ENCODE measurements at places on chromosomes 1 and 21.

- DNase-seq, result no peak
Observed at GRCh38 chr1:60936163-60936562, 146.2 kb upstream of the NFIA start.

DNA sequence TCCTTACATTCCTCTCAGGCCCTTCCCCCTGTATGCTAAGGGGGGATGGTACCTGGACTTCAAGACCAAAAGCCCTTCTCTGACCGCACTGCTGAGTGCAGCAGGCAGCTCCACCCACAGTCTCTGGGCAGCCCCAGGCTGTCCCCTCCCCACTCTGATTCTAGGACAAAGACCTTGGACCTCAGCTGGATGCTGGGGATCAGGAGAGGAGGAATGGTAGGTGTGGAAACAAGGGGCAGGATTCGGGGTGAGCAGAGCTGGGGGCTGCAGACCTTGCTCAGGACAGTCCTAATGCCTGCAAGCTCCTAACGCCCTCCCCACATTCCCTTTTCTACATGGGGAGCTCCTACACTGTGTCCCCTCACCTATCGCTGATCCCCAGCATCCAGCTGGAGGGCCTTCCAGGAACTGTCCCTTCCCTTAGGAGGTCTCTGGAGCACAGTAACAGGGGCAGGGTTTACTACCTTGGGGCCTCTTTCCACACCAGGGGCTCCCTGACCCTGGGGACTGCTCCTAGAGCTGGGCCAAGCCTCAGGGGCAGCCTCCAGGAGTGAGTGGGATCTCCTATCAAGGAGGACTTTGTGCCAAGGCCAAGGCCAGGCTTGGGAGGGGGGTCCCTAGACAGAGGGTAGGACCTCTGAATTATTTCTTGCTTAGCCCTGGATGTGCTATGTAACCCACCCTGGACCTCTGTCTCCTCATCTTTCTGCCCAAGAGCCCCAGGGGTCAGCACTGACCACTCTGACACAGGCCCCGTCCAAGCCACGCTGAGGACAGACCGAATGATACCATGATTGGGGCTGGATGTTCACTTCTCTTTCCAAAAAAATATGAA lies 5.6 kb downstream of the CLDN19 start:
- no peak for DNase-seq

DNA sequence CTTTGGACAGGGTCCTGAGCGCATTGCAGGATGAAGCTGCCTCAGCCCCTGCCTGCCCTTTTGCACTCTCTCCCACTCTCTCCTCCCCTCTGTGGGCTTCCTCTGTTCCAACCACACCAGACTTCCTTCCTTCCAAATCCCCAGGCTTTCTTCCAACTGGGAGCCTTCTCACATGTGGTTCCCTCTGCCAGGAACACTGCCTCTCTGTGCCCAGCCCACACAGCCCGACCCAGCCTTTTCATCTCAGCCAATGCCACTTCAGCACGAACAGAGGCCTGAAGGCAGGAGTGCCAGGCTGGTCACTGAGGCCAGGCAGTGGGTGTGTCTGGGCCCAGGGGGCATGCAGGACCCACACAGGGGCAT lies 5.9 kb downstream of the SELENON start:
- no peak for DNase-seq

GRCh38 chr1:159011751-159012150 lies 2.0 kb downstream of the IFI16 start:
- no peak for DNase-seq

DNA sequence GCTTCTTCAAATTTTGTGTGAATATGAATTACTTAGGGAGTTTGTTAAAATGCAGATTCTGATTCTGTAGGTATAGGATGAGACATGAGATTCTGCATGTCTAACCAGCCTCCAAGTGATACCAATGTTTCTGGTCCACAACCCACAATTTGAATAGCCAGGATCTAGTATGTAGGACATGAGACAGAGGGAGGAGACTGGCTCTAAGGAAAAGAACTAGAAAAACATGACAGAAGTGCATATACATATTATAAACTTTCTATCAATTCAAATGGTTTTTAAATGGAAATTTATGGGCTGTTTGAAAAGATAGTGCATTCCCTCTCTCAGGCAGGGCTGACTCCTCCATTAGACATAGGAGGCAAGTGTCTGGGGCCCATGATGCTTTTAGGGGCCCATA lies 33.9 kb upstream of the NPL start:
- DNase-seq, result no peak

- DNase-seq, result no peak
Observed at GRCh38 chr1:179015396-179015795, 10.3 kb upstream of the FAM20B start.

- DNase-seq, result no peak
Observed at GRCh38 chr21:32993894-32994293, 31.8 kb upstream of the OLIG2 start.

DNA sequence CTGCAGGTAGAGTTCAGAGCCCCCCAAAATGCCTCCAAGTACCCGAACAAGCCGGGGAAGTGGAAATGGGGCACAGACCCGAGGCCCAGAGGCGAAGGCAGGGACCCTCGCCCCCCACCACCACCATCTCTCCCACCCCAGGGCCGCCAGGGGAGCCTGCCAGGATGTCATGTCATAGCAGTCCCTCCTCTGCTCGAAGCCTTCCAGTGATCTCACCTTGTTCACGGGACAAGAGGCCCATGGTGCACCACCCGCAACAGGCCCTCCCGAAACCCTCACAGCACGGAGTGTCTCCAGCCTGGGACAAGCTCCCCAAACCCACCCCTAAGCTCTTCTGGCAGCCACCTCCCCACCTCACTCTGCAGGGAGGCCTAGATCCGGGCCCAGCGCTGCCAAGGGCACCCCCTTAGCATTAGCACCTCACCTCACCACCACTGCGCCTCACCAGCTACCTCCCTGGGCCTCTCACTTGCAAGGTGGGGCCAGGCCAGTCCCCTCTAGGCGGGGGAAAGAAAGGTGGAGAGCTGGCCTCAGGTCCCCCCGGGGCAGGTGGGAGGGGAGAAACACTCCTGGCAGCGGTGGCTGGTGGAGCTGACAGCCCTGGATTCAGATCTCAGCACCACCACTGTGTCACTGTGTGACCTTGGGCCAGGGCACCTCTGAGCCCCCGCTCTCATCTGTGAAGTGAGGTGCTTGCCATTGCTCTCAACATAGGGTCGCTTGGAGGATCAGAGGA lies 13.3 kb downstream of the CHD5 start:
- no peak for DNase-seq

- DNase-seq, result no peak
Observed at GRCh38 chr1:201324821-201325677, 41.7 kb downstream of the PKP1 start.

GRCh38 chr1:182301026-182301436 lies 90.6 kb downstream of the GLUL start:
- DNase-seq, result no peak

DNA sequence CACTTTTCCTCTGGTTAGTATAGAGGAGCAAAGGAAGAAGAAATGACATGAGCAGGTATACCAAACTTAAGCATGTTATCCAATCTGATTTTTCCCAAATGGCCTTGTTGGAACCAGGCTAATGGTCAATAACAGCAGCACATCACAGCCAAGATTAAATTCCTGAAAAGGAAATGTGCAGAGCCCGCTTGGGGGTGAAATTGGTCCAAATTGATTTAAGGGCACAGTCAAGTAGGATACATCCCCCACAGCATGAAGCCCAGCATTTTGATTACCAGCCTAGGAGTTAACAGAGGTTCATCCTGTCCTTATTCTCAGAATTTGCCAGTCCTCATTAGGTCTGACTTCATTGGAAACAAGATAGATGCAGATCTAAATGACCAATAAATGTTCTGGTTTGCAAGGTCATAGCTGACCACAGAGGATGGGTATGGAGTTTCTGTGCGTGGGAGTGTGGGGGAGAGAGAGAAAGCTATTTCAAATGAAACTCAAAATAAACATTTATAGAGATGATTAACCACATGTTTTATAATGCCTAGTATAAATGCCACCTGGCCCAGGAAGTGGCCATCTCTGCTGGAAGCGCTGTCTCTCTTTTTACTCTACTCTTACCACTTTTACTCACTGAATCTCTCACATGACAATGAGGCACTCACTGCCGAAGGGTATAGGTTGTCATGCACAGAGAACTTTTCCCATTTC lies 38.7 kb downstream of the RGS5 start:
- no peak for DNase-seq

DNA sequence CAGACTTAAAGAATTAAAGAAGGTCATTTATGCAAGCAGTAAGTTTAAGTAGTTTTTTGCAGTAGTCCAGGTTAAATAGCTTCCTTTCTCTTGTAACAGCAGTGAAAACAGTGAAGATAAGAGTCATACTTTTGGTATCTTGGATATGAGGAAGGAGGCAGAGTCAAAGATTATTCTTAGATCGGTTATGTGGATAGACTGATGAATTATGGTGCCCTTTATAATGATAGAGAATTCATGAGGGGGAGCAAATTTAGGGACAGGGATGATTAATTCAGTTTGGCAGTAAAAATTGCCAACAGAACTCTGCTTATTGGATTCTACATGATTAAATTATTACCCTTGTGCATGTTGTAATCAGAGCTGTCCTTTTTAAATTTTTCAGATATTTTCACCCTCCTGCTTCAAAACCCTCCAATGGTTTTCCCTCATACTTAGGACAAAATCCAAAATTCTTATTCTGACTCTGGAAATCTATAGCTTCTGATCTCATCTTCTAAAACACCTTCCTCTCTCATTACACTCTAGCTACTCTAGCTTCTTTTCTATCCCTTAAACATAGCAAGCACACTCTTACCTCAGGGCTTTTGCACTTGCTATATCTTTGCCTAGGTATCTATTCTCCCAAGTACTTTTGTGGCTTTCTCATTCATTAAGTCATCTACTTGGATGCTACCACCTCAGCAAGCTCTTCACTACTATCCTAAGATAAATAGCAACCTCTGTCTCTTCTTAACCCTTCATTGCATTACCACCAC lies 79.8 kb downstream of the PKN2 start:
- no peak for DNase-seq

DNA sequence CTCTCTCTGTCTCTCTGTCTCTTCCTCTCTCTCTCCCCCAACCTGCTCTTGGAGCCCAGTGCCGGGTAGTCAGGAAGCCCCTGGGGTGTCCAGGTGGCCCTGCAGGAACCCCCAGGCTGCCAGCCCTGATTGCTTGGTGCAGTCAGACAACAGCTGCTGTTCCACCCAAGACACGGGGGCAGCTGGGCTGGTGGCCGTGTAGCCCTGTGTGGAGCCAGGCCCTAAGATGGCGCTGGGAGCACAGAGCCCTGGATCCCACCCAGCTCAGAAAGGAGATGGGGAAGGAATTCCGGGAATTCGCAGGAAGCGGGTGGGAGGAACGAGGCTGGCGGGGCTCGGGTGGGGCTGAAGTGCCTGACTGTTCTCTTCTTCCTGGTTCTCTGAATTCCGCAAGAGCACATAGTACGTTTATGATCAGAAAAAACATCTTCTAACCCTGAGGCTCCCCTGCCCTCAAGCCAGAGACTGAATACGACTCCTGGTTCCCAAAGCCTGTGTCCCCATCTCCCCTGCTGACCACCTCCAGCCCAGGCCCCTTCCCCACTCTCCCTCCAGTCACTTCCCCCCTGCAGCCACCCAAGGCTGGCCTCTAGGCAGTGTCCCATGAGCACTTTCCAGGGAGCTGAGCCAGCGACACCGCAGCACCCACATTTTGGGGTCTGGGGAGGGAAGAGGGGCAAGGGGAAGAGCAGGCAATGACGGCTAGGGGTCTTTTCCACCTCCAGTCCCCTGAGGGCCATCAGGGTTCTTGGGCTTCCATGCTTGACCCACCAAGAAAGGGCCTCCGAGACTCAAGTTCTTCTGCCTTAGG lies 55.0 kb downstream of the WNT9A start:
- DNase-seq, result peak; percentile 13

DNA sequence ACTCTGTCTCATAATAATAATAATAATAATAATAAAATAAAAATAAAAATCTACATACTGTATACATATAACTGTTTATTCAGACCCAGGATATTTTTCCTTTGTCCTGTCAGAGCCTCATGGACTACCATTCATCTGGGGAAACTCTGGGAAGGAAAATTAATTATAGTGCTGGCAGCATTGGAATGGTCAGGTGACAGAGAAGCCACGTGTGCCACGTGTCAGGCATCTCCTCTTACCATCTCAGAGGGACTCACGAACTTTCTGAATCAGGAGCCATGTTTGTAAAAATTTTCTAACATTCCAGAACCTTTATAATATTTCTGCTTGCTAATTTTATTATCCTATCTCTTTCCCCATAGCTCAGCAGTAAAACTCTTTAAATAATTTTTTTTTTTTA lies 97.8 kb upstream of the HNRNPU start:
- no peak for DNase-seq

- no peak for DNase-seq
Observed at GRCh38 chr1:33454646-33455282, 17.7 kb upstream of the ZSCAN20 start.

DNA sequence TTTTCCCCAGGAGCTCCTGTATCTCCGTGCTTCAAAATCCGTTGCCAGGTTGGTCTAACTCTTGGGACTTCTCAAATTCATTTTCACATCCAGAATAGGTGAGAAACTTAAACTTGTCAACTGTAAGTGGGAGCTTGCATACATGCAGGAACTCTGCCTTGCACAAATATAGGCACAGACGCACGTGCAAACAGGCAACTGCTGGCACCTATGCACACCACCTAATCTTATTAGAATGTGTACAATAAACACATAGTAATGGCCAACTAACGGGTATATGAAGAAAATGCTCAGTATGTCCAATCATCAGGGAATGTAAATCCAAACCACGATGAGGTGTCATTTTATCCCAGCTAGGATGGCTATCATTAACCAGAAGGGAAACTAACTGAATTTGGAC lies 22.6 kb upstream of the FCGR2A start:
- no peak for DNase-seq

DNA sequence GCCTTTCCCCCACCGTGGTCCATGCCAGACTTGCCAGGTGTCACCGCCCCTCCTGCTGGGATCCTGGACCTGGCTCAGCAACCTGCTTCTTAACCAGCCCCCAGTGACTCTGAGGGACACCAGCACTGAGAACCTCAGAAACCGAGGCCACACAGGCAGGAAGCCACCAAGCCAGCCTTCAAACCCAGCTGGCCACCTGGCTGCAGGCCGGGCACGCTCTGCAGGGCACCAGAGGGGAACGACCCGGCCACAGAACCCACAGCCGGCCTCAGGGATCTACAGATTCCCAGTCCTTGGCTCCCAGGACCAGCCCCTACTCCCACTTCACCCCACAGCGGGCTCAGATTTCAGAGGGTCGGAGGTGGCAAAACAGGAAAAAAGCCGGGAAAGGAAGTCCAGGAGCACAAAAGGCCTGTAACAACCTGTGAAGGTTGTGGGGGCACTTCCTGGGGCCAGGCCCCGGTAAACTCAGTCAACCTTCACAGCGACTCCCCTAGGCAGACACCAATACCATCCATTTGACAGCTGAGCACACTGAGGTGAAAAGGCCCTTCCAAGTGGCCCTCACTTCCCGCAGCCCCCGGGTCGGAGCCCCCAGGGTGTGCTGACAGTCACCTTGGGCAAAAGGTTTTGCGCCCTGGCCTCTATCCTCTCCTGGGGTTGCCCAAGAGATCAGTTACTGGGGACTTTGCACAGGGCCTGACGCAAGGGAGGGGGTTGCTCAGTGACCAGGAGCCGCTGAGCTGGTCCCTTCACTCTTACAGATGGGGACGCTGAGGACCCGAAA lies 14.1 kb downstream of the RUNX3 start:
- no peak for DNase-seq

Measured in heart right ventricle (tissue), 16 donors.